T-cell (primary cell): ENCODE measurements at places on chromosomes 12 and 14. TPM values are rescaled to one million over a fixed set of nuclear protein-coding genes. Genes with fewer than 3 reads are reported as not detected.

- no peak for DNase-seq
These were observed 5.3 kb upstream of the LRRC10 start for GRCh38 chr12:69616025-69616424.

DNA sequence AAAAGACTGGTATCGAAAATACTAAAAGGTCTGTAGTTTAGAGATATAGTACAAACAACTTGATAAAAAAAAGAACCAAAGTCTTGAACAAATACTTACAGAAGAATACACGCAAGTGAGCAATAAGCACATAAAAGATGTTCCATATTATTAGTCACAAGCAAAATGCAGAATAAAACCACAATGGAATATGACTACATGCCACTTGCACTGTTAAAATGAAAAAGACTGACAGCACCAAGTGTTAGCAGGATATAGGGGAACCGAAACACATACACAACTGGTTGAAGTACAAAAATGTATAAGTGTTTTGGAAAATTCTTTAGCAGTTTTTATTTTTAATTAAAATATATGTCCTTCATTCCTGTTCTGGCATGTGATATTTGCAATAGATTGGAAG lies 3.6 kb downstream of the CLEC2A start:
- no peak for DNase-seq

Gene ZNF140
- total RNA-seq: 20.3 TPM

GRCh38 chr12:26721800-26722199 lies 111.2 kb downstream of the ITPR2 start:
- no peak for DNase-seq

Gene CLEC6A
- total RNA-seq: not detected

Gene CCDC197
- not detected for total RNA-seq

Gene STON2
- 0.40 TPM for total RNA-seq

Gene DNAJC22
- total RNA-seq: 0.07 TPM

GRCh38 chr14:51951656-51952055 lies 37.7 kb upstream of the RTRAF start:
- no peak for DNase-seq

DNA sequence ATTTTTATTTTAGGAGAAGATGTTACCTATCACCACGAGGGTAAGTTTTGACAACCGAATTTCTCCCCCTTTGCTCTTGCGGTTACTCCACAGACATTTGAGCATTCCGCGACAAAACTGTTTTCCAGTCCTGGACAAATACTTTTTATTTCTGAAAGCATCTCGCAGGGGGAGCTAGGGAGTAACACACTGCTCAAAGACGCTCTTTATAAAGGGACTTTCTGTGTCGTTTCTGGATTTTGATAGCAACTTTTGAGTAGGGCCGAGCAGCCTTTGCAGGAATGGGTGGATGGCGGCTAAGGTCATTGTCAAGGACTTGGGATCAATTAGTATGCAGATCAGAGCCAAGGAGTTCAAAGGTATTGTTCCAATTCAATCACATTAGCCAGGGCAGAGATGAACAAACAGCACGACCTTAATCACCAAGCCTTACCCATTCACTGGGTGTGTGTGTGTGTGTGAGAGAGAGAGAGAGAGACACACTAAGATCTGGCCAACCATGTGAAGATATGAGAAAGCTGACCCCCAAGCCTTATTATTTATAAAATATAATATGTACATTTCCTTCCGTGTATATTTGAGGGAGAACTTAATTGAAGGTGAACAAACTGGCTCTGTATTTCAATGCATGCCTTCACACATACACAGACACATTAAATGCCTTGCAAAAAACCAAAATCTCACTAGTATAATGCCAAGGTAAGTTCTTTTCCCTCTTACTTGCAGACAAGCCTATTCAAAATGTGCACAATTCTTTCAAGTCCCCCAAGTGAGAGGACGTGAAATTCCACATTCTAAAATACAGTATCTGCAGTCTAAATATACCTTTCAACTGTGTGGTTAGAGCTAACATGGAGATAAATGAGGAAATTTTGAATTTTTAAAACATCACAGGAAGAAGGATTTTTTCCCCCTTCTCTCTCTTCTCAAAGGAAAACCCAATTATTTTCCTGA lies 613.8 kb downstream of the VRK1 start:
- no peak for DNase-seq

- no peak for DNase-seq
These were observed 55.5 kb upstream of the GPATCH2L start for GRCh38 chr14:76096257-76096656.

DNA sequence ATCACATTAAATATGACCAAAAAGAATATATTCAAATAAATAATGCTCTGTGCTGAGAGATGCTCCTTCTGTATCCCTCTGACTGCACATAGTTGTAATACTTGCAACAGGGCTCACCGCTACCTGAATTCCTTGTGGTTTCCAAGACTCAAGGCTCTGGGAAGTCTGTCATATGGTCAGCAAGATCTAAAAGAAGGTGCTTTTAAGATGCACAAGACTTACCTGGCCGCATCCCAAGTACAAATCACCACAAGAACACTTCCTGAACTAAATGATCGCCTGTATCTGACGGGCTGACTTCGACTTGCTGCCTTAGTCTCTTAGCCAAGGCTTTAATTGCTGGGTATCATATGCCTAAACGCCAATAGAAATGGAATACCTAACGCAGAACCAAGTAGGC lies 67.2 kb downstream of the HECTD4 start:
- no peak for DNase-seq

GRCh38 chr12:65596514-65597091 lies 227.7 kb upstream of the HMGA2 start:
- DNase-seq: no peak

DNA sequence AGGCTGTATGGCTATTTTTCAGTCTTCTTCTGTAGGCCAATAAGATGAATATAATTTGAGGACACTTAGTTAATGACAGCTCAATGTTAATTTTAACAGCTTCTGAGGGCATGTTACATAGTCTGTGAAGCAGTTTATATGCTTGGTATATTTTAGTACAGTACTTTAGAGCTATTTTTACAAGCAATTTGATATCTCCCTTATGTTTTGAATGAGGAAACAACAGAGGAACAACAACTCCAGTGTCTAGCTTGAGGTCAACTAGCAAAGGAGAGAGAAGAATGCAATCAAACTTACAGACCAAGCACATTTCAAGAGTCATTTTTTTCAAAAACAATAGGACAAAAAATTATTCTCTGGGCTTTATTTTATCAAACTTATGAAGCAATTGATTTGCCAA lies 469.1 kb upstream of the DCN start:
- no peak for DNase-seq

Gene SALL2
- total RNA-seq: 5.8 TPM

GRCh38 chr14:69685218-69685616 lies 73.8 kb downstream of the SUSD6 start:
- no peak for DNase-seq

GRCh38 chr12:106527356-106527755 lies 55.4 kb upstream of the RFX4 start:
- no peak for DNase-seq

DNA sequence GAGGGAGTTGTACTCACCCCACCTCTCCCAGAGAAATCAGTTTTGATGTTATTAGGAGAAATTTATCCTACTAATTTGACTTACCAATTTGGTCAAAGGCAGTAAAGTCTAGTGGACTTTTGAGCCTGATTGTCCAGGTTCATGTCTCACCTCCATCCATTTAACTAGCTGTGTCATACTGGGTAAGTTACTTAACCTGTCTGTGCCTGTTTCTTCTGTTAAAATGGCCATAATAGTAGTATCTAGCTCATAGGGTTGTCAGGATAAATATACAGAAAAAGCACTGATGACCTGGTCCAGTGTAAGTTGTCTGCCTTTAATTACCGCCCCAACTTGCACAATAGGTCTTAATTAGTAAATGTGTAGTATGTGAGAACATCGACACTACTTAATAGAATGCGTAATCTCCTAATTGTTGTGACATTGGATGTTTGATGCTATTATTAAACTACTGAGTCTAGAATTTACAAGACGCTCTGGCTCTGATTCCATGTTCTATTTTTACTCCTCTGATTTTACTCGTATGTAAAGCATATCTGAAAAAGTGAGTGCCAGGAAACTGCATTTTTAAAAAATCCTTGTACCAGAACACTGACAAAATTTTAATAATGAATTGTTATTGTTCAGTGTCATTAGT lies 1.5 kb downstream of the RAB21 start:
- no peak for DNase-seq

GRCh38 chr14:105153331-105153731 lies 15.2 kb downstream of the JAG2 start:
- DNase-seq: no peak

Gene SDR9C7
- total RNA-seq: not detected

GRCh38 chr12:24418157-24418556 lies 468.7 kb upstream of the SOX5 start:
- DNase-seq: no peak

DNA sequence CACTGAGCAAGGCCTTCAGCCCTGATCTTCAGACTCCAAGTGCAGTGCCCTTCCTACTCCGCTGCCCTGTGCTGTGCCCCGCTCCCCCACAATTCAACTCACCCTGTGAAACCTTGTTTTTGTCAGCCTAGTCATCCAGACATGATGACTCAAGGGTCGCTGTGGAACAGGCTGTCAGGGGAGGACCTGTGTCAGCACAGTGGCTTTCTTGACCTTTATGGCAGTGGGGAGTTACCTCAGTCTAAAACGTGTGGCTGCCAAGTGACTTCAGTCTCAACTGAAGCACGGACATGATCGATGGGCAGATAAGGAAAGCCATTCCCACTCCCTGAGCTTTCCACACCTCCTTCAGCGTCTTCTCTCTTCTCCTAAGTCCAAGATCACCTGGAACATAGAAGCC lies 16.3 kb upstream of the FLVCR2 start:
- no peak for DNase-seq

GRCh38 chr12:106267535-106267934 lies 19.7 kb upstream of the CKAP4 start:
- DNase-seq: no peak

Gene FOXG1
- not detected for total RNA-seq

- DNase-seq: no peak
These were observed 11.9 kb downstream of the MED13L start for GRCh38 chr12:116265351-116266147.

Gene BHLHE41
- not detected for total RNA-seq

Gene PPP4R4
- total RNA-seq: 1.4 TPM
